ENCODE measurements at places on chromosomes 16 and 17. TPM values are rescaled to one million over a fixed set of nuclear protein-coding genes. Genes with fewer than 3 reads are reported as not detected.

GRCh38 chr17:38798614-38799500 is 499 bp downstream of the PIP4K2B start:
- DNase-seq, result no peak

GRCh38 chr17:39643271-39643670 is 6.3 kb downstream of the STARD3 start:
- peak; percentile 39 for DNase-seq

- DNase-seq, result no peak
Measured at GRCh38 chr16:25018972-25019617, 3.9 kb upstream of the ARHGAP17 start.

DNA sequence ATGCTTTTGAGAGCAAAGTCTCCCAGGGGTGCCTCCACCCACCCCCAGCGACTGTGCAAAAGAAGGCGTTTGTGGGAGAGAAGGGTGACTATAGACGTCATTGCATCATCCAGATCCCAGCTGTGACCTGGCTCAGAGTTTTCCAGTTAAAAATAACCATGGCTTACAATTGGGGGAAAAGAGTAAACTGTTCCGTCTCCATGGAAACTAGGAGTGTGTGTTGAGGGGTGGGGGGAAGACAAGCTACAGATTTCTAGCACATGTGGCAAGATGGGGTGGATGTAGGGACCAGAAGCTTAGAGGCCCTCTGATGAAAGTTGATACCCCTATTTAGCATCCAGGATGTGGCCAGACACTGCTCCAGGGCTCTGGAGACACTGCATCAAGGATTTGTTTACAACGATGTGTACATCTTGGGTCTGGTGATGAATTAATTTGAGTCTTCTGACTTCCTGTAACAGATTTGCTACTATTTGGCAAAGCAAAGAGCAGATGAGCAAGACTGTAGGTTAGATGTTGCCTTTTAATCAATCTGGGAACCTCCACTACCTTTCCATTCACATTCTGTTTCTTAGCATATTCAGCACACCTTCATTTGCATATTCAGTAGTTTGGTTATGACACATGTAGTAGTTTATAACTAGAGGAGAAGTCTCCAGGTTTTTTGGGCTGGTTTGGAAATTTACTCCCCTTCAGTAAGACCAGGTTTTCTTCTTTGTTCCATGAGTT is 6.2 kb upstream of the DUSP14 start:
- DNase-seq, result peak; percentile 33

DNA sequence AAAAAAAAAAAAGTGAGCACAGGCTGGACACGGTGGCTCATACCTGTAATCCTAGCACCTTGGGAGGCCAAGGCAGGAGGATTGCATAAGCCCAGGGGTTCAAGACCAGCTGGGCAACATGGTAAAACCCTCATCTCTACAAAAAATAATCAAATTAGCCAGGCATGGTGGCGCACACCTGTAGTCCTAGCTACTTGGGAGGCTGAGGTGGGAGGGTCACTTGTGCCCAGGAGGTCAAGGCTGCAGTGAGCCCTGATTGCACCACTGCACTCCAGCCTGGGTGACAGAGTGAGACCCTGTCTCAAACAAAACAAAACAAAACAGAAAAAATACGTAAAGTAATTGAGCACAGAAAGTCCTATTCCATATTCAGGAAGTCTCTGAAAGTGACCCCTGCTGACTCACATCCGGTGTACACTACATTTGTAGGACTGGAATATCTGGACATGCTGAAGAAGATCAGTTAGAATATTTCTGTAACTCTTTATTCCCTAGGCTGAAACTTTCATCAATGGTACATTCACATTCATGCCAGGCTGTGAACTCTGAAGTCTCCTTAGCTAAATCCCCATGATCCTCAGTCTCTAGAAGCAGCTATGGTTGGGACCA is 66.0 kb upstream of the HAS3 start:
- peak; percentile 19 for DNase-seq

- no peak for DNase-seq
Measured at GRCh38 chr16:2966043-2966807, 2.1 kb downstream of the KREMEN2 start.

DNA sequence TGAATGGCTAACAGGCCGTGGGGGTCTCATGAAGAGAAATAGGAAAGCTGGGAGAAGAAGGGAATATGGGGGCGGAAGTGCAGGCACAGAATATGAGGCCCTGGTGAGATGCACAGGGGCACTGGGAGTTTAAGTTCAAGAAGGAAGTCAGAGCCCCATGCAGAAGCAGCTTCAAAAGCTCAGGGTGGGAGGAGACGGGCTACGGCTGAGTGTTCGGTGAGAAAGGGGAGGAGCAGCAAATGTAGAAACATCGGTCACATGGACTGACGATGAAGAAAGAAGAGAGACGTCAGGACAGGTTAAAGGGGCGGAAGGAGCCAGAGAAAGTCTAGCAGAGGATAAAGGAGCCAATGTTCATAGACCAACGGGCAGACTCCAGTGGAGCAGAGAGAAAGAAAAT is 204.5 kb upstream of the ZFHX3 start:
- no peak for DNase-seq

DNA sequence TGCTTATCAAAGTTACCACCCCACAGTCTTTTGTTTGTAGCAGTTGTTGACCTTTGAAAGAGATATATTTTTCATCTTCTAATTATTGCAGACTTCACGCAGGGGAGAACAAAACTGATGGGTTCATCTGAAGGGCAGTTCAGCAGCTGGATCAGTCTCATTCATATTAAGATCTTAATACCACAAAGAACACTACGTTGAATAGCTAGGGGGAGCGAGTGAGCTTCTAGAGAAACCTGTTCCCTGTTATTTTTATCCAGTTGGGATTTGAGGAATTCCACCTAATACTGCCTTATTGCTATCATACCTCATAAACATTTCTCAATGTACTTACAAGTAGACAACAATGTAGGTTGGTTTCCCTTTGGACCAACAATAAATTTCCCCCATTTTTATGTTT is 306.1 kb upstream of the KIF2B start:
- DNase-seq, result peak; percentile 42

DNA sequence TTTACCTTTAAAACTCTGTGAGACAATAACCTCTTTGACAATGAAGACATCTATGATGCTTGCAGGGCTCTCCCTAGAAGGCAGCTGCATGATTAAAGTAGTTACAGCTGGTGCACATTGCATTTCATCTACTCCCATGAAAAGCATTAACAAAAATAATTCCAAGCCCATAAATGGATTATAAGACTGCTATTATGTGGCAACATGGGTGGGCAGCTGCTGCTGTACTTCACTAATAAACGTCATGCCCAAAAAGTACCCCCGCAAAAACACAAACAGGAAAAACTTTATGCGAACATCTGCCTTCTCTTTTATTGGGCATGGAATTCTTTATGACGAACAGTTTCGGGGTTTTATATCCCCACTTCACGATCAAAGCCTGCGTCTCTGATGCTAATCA is 224.9 kb downstream of the CA10 start:
- no peak for DNase-seq

DNA sequence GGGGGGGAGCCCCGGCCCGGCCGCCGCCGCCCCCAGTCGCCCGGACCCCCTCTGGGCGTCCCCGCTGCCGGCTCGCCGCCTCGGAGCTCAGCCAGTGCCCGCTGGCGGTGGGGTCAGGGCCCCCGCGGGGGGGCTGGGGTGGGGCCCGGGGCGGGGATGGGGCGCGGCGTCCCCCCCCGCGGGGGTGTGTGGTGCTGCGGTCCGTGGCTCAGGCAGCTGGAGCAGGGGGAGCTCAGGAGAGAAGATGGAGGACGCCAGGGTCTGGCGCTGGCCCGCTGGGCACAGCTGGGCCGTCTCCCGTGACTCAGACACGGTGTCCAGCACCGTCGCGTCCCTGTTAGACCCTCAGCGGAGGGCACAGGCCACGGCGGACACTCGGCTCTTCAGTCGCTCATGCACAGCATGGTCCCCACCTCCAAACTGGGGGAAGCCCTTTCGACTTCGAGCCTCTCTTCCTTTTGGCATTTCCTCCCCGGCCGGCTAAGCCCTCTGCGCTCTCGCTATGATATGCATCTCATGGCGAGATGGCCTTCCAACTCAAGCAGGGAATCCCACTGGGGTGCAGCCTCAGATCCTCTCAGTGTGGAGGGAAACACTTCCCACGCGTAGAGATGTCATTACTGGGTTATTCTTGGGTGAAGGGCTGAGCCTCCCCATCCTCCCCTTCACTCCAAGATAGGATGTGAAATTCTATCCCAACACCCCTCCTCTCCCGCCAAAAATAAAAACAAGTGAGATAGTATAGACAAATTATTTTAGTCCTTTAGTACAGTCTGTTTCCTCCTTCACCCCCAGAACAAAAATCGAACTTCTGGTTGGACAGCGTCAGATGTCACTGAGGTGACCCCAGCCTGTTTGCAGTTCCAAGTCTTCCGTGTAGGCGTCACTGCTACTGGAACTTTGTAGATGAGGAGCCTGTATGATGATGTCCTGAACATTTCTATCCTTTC is 522 bp upstream of the VEZF1 start:
- DNase-seq, result peak; percentile 33

- DNase-seq, result no peak
Measured at GRCh38 chr17:36945959-36946725, 2.6 kb upstream of the AATF start.

DNA sequence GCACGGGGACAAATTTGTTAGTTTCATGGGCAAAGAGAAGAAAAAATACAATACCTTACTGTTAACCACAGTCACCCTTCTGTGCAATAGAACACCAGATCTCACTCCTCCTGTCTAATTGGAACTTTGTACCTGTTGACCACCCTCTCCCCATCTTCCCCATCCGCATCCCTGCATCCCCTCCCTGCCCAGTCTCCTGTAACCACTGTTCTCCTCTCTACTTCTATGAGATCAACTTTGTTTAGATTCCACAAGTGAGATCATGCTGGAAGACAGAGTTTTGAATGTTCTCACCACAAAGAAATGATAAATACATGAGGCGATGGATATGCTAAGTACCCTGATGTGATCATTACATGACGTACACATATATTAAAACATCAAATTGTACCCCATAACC is 47.7 kb downstream of the CLEC16A start:
- DNase-seq, result no peak

- peak; percentile 79 for DNase-seq
Measured at GRCh38 chr16:68902003-68902968, 59.0 kb downstream of the TANGO6 start.

DNA sequence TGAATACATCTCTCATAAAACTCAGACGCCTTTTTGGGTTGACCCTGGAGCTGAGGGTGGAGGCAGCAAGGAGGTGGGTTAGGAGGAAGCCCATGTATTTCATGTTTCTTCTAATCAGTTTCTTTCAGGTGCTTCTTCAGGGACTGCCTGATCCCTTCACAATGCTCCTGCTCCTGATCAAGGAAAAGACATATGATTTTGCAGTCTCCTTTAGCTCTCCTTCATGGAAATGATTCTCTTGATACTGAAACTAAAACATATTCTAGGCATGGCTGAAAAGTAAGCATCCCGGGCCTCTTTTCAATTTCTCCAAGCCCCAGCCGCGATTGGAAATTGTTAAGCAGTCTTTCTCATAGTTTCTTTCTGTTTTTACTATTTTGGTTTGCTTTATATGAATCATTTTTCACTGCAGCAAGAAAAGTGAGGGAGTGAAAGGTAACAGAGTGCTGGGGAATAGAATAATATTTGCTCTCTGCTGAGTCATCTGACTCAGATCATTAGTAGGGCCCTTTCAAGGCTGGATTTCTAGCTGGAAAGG is 730.7 kb downstream of the CDH11 start:
- DNase-seq, result peak; percentile 55

The CCL4 gene
- not detected for total RNA-seq
